ENCODE measurements at places on chromosomes 2 and 18.

DNA sequence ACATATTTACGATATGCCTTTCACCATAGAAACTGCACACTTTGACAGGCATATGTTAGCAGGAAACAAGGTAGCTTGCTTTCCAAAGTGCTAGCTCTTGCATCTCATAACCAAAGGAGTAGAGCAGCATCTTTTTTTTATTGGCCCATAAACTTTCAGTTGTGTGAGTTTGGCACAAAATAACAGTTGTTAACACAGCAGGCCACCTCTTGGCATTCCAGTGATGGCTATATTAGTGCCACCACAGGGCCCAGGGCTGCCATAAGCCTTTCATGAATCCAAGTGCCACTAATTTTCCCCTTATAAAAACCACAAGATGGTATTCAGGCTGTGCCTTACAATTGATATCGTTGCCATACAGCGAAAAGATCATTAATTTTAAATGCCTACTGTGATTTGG is 40.3 kb upstream of the KLF7 start:
- DNase-seq, result no peak

GRCh38 chr2:27655155-27655951 is 8.1 kb downstream of the SUPT7L start:
- no peak for DNase-seq

DNA sequence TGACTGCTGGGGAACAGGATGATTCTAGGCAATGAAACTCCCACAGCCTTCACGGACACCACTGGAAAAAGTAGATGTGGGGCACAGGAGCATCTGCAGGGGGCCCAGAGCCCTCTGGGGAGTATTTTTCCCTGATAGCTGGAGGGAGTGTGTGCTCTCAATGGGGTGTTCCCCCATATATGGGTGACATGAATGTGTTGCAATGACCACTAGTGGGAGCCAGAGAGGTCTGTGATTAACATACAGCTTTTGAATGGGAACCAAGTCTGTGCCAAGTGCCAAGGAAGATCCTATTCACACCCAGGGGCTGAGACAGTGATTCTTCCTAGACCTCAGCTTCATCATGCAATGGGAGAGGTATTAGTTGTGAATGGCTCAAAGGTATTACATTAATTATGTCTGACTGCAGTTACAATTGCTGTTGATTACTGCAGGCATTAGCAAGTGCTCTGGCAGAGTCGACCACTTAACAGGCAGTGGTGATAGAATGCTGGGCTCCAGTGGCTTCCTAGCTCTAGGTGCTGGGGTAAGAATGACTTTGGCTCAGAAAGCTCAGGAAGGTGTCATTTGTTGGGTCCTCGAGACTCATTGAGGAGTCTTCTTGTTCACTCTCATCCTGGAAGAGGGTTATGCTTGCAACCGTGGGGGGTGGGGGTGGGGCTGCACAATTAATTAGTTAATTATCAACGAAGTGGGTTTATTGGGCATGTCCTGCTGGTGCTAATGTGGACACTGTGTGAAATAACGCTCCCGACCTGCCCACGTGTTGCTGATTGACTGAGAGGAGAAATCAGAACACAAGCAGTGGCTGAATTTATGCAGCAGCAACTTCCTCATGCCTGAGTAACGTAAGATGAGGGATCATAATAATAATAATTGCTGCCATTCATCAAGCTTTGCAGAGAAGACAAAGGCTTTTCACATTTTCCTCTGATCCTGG is 194.1 kb downstream of the CLIP4 start:
- peak; percentile 57 for DNase-seq

DNA sequence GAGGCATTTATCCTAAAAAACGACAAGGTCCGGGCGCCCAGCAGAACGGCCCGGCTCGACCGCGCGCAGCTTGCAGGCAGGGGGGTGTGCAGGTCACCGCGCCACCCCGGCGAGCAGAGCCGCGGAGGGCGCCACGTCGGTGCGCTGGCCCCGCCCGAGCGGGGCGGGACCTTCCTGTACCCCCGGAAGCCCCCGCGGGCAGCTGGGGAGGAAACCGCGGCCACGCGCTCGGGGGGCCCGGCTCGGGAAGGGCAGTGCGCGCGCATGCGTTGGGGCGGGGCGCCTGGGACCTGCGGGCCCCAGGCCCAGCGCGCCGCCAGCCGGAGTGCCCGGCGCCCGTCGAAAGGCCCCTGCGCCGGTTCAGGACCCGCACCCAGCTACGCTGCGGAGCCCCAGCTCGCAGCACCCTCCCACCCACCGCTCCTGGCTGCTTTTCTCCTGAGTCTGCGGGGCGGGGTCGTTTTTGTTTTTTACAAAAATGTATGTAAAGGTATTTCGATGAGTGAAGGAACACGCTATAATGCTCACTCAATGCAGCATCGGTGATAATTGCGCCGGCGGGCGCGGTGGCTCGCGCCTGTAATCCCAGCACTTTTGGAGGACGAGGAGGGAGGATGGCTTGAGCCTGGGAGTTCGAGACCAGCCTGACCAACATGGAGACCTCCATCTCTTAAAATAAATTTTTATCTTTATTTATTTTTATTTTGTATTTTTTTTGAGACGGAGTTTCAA is 47.7 kb upstream of the POMC start:
- DNase-seq, result peak; percentile 70

- no peak for DNase-seq
Measured at GRCh38 chr18:9661564-9661963, 46.5 kb upstream of the RAB31 start.

DNA sequence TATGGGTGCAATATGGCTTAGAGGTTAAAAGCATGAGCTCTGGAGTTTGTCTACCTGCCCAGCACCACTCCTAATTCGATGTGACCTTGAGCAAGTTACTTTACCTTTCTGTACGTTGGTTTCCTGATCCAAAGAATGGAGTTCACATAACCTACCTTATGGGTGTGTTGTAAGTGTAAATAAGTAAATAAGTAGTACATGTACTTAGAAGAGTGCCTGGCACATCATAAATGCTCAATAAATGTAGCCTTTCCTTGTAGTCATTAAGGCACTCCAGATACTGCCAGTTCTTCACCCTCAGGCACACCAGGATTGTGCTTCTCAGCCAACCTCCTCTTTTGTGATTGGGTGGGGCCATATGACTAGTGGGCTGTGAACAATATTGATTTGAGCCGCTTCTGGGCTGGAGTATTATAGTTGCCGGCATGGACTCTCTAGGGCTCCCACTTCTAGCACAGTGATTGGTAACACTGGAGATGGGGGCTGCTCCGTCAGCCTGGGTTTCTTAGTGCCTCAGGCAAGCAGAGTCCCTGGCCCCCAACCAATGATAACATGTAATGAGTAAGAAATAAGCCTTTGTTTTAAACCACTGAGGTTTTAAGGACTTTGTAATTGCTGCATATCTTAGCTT is 101.7 kb upstream of the NOSTRIN start:
- DNase-seq, result no peak

DNA sequence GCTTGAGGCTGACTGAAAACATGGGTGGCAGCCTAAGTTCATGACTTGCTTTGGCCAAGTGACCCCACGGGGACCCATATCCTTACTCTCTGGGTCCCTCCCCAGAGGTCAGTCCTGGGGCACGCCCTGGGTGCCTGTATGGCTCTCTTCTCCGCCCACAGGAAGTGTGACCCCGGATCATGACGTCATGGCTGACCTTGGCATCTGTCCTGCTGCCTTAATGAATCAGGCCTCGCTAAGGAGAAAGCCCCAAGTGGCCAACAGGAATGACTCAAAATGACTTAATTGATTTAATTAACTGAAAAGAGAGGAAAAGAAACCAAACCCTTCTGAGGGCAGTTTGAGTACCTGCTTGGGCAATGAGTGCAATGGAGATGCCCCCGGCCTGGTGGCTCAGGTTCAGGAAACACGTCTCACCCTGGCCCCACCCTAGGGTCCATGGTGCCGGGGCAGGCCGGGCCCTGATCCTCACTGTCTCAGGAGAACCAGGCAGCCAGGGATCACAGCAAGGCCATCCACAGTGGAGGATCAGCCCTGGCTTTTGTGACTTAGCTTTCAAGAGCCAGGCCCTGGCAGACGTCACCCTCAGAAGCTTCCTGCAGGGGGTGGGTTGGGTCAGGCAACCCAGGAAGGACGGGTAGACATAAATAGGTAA is 112.0 kb downstream of the CYP26B1 start:
- no peak for DNase-seq

GRCh38 chr2:20585710-20586594 is 64.9 kb downstream of the HS1BP3 start:
- DNase-seq, result no peak

- no peak for DNase-seq
Measured at GRCh38 chr2:157124731-157125130, 132.8 kb upstream of the GALNT5 start.

DNA sequence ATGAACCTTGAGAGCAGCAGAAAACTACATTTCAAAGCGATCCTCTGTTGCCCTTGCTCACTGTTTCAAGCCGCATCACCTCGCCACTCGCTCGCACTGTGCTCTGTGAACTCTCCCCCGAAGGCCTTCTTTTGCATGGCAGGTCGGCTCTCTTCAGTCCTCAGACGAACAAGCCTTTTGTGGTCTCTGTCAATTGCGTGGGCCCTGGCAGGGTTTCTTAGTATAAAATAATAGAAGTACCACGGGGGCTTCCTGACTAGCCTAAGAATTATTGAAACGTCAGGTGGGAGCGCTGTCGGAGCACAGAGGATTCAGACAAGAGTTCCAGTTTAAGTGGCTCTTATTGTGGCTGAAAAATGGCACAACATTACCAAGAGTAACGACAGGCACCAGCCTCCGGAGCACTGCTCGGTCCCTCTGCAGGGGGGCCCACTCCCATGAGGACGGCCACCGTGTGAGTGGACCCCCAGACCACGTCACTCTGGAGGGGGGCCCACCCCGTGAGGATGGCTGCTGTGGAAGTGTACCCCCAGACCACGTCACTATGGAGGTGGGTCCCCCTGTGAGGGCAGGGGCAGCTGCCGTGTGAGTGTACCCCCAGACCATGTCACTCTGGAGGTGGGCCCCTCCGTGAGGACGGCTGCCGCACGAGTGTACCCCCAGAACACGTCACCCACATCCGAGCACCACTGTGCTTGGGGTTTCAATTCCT is 237.7 kb downstream of the HDAC4 start:
- no peak for DNase-seq

- DNase-seq, result no peak
Measured at GRCh38 chr2:73083886-73084800, 12.6 kb upstream of the SFXN5 start.

DNA sequence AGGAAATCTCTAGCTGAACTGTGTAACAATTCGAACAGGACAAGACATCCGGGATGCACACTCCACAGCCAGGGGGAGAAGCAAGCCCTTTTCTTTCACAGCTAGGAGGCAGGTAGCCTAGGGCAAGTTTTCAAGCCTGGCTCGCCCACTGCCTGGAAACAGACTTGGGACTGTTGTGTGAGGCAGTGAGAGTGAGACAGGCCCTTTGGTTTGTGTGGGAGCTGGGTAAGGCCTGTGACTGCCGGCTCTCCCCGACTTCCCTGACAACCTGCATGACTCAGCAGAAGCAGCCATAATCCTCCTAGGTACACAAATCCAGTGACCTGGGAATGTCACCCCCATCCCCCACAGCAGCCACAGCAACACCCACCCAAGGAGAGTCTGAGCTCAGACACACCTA is 179.7 kb downstream of the WDPCP start:
- DNase-seq, result no peak

GRCh38 chr2:130328710-130329109 is 14.0 kb upstream of the IMP4 start:
- no peak for DNase-seq

Measured in GM19239 (cell line).